ENCODE measurements at places on chromosomes 3 and 15.

DNA sequence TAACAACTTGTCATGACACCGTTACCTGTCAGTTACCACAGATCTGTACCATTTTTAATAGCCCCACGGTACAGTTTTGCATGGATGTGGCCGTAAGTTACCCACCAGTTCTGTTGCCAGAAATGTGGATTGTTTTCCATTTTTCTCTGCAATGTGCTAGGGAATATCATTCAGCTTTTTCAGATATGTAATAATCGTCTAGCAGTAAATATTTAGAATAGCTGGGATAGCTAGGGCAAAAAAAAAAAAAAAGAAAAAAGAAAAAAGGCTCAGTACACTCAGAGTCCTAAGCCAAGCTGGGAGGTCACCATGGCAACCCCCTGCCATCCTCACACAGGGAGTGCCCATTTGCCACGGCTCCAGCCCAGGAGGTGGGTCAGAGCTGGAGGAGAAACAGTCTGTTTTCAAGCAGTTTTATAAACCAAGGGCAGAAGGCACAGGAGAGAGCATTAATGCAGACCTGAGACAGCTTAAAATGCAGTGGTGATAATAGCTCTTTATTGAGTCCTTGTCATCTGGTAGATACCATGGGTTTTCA is 25.2 kb downstream of the PAQR5 start:
- DNase-seq, result no peak

- DNase-seq, result no peak
Observed at GRCh38 chr3:146142757-146143156, 18.2 kb downstream of the PLOD2 start.

DNA sequence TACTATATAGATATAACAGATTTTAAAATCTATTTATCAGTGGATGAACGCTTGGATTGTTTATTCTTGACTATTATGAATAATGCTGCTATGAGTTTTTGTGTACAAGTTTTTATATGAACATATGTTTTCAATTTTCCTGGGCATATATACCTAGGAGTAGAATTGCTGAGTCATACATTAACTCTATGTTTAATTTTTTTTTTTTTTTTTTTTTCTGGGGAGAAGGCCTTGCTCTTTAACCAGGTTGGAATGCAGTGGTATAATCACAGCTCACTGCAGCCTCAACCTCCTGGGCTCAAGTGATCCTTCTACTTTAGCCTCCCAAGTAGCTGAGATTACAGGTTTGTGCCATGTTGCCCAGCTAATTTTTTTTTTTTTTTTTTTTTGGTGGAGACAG is 9.1 kb downstream of the CIDEC start:
- peak; percentile 22 for DNase-seq

DNA sequence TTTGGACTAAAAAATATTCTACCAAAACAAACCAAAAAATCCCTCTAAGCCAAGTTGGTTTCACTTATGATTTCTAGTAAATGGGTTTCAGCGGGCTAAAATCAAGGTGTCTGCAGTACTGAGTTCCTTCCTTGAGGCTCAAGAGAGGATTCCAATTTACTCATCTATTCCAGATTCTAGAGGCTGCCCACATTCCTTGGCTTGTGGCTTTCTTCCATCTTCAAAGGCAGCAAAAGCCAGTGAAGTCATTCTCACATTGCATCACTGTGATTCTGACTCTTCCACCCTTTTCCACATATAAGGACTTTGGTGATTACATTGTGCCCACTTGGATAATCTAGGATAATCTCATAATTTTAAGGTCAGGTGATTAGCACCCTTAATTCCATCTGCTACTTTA is 48.1 kb downstream of the DPPA2 start:
- no peak for DNase-seq

DNA sequence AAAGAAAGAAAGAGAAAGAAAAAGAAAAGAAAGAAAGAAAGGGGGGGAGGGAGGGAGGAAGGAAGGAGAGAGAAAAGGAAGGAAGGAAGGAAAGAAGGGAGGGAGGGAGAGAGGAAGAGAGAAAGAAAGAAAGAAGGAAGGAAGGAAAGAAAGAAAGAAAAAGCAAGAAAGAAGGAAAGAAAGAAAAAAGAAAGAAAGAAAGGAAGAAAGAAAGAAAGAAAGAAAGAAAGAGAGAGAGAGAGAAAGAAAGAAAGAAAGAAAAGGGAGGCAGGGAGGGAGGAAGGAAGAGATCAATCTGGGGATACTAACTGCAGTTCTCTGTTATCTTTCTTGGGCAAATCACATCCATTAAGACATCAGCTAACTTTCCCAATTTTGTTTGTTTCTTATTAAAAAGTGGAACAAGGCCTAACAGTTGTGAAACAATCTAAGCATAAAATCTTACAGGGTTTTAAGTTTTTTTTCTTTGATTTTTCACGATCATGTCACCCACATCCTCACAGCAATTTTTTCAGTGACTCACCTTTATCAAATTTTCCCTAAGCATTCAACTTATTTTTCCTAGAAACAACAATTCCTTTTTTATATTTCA is 36.8 kb downstream of the TBC1D2B start:
- DNase-seq, result no peak

DNA sequence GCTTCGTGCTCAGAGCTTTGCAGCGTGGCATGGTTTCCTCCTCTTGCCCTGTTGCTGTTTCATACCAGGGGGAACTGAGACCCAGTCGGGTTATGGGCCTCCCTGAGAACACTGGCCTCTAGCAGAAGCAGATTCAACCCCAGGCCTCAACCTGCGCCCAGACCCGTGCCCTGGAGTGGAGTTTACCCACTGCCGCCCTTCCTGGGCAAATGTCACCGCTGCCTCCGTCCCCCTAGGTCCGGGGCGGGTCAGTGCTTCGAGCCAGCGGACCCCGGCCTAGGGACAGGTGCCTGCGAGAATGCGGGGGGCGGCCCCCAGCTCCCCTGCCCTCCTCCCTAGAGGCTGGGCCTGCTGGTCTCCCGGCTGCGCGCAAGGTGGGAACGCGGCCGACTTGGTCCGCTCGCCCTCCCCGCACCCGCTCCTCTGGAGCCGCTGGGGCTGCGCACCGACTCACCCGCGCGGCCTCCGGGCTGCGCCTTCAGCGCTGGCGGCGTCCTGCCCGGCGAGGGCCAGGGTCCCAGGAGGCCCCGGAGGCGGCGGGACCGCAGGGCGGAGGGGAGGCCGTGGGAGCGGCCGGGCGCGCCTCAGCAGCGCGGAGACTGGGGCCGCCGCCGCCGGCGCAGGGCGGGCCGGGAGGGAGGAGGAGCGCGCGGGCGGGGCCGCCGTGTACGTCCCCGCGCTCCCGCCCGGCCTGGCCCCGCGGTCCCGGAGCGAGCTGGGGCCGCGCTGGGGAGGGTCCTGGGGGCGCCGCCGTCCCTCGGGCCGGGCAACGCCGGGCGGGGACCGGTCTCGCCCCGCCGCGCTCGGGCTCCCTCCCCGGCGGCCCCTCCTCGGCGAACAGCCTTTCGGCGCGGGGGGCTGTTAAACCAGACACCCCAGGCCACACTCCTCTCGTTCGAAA is at the start of gene PIGZ:
Gene PIGZ, minus strand, starts transcription at position 601 of the 901 bp plus-strand sequence. CDS start 16,802 bp downstream, outside the sequence.
- DNase-seq, result no peak

GRCh38 chr3:69650066-69650419 is 89.2 kb upstream of the MITF start:
- no peak for DNase-seq

DNA sequence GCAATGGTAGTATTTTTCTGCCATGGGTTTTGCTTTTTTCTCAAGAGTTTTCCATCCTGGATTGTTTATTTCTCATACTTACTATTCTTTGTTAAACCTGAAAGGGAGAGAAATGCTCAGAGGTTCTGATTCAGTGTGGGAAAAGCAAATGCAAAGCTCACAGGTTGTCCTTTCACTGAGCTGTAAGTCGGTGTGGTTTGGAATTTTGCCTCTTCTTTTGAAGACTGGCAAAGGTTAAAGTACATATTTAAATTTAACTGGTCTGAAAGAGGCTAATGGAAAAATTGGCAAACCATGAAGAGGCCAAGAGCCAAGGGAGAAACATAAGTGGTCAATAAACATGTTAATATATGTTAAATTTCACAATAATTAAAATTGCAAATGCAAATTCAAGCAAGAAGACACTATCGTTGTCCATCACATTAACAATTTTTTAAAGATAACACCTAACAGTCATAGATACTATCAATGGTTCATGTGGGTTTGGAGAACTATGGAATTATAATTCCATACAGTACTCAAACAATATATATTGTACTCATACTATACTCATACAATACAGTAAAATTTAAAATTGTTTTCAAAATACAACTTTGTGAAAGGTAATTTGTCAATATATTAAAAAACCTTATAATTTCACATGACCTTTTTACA is 246.8 kb upstream of the STT3B start:
- no peak for DNase-seq

GRCh38 chr15:40347559-40348473 is 3.0 kb upstream of the PHGR1 start:
- peak; percentile 76 for DNase-seq

- DNase-seq, result peak; percentile 48
Observed at GRCh38 chr15:82530606-82531379, 9.5 kb downstream of the RPS17 start.

DNA sequence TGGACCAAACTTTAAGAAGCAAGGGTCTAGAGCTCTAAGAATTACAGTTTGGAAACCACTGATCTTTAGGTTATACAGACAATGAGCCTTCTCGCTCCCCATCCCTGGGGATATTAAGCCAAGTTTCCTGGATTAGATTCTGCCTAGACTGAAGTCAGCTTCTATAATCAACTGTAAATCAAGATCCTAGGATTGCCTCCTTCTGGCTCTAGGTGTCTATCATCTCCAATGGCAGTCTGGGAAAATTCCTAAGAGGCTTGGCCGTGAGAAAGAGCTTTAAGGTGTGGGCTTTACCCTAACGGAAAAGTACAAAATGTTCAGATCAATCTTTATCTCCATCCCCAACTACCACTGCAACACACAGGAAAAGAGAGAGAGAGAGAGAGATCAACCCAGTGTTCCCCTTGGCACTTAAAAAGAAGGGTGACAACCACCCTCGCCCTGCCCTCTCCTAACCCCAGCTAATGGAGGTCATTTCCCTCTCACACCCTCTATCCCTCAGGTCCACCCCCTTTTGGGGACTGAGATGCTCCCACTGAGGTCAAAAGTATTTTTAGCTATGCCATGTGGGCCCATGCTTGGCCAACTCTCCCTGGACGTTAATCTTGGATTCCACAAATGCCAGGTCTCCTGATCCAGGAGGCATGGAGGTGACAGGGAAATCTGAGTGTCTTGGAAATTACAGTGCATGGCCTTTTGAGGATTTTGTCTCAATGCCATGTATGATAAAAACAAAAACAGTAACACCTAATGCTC is 202.8 kb upstream of the BCL6 start:
- DNase-seq, result no peak

DNA sequence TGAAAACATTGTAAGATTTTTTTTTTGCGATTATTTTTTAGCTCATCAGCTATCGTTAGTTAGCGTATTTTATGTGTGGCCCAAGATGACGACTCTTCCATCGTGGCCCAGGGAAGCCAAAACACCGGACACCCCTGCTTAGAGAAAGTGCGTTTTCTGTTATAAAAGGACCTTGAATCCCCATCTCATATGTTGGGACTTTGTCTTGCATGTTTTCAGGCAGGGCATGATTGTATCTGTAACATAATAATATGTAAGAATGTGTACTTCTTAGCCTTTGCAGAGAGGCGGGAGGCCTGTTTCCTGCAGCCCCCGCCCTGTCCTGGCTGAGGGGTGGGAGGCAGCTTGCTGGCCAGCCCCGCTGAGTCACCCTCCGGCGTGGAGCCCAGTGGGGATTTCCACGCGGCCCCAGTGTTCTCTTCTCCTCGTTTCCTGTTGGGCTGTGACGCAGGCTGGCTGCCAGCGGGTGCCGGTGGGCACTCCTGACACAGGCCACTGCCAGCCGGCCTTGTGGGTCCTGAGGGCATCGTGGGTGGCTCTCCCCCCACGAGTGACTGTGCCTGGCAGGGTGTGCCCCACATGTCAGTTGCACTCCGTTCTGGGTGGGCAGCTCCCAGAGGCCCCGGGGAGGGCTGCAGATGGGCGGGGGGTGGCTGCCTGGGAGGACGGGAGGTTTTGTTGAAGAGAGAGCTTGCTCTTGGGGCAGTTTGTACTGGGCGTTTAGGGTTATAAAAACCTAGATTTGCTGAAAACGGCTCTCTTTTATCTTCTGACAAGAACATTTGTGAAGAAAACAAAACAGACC is 55.6 kb downstream of the SMAD3 start:
- no peak for DNase-seq

DNA sequence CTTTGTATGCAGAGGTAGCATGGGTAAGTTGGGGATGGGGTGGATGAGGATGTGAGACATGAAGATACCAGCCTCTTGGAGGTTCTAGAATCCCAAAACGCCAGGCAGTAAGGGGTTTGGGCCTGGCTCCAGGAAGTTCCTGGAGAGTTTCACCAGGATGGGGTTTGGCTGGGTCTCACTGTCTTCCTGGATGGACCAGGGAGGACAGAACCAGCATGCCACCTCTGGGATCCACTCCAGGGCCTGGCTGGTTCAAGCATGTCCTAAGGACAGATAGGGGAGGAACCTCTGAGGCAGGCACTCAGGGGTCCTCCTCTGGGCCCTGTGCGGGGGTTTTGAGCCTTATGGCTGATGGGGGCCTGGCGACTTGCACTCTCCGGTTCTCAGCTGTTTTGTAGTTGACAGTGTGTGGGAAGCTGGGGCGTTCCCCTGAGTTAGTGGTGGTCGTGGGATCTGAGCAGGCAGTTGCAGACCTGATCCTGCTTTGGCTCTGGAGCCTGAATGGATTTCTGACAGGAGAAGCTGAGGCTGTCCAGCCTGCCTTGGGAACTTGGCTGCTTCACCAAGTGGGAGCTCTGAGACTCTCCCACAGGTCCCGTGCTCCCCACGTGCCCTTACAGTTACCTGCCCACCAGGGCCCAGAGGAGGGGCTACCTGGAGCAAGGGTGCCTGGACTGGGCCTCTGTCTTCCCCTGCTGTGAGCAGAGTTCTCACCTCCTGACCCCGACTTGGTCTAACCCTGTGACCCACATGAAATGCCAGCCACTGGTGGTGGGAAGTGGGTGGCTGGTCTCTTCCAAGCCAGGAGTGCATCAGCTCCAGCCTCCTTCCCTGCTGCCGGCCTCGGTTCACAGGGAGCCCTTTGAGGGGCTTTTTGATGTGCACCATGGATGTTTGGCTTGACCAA is 128.4 kb downstream of the EEFSEC start:
- DNase-seq, result no peak

DNA sequence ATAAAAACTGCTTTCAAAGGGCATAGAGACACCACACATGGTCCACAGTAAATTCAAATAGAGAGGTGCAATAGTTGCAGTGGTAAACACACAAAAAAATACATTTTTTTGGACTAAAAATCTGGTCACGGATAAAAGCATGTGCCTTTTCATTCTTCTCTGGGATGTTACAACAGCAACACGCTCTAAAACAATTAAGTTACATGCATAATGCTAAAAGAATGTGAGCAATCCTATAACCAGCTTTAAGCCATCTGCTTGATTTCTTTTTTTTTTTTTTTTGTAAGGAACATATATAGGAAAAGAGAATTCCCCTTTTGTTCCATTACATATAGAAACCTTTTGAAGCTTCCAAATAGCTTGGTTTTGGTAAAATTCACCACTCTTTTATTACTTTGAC is 20.0 kb downstream of the WNT5A start:
- peak; percentile 43 for DNase-seq

Data from PC-9 (cell line).